ENCODE measurements at places on chromosomes 6 and 20. TPM values are rescaled to one million over a fixed set of nuclear protein-coding genes. Genes with fewer than 3 reads are reported as not detected.
A peak's percentile ranks its signal among the peaks of the same experiment; 100 is the strongest.

Gene GSTA3
- not detected for total RNA-seq

Gene SAPCD1
- total RNA-seq = 1.5 TPM

Gene HCK
- not detected for total RNA-seq

Gene RBM24
- total RNA-seq = 60.7 TPM

Gene TAGAP
- total RNA-seq = not detected

Gene SLC35F1
- not detected for total RNA-seq

Gene KCNS1
- not detected for total RNA-seq

DNA sequence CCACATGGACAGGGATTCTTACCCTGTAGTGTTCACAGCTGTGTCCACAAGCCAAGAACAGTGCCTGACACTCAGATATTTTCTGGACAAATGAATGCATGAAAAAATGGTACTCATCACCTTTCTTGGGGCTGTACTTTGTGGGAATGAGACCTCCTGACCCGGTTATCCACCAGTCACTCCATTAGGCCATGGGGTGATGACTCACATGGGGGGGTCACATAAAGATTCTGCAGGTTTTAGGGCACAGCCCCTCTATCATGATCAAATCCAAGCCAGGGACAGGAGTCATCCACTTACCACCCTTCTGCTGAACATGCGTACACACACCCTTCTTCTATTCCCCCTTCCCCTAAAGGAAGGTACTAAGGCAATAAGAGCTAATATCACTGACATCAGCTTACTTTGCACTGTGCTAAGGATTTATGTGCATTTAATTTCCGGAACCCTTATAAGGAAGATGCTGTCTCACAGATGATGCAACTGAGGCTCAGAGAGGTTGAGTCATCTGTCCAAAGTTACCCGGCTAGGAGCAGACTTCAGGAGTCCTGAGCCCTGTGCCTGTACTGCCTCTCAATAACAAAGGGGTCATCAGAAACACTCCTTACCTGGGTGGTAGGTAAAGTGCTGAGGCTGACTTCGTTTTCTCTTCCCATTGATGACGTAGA, 107.8 kb downstream of the NFATC2 start:
- DNase-seq = peak; percentile 67

DNA sequence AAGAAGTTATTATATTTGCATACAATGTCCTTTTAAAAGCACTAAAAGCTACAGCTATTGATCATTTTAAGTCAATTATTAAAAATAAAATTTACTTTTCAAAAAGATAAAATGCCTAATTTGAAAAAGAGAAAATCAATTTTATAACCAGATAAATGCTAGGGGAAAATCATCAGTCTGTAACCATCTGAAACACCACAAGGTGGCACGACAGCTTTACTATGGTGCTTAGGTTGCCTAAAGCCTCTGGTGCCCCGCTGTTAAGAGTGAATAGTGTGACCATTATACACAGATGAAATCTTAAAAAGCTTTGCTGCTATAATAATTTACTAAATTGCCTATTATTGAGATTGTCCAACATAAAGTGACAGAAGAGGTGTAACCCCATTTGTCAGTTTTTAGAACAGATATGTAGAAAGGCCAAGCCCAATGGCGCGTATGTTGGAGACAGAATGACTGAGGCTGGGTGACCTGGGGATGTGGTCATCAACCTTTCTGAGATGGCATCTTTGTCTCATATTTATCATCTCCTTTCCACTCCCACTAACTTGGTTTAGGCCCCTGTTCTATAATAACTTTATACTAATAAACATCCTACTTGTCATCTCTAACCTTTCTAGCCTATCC, 100.8 kb downstream of the MOXD1 start:
- DNase-seq = peak; percentile 62

DNA sequence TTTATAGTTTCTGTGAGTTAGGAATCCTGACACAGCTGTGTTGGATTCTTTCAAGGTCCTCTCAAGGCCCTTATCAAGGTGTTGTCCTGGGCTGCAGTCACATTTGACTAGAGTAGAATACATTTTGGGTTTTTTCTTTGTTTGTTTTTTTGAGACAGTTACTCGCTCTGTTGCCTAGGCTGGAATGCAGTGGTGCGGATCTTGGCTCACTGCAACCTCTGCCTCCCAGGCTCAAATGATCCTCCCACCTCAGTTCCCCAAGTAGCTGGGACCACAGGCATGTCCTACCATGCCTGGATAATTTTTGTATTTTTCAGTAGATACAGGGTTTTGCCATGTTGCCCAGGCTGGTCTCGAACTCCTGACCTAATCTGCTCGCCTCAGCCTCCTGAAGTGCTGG, 15.7 kb downstream of the NFYA start:
- DNase-seq = no peak

DNA sequence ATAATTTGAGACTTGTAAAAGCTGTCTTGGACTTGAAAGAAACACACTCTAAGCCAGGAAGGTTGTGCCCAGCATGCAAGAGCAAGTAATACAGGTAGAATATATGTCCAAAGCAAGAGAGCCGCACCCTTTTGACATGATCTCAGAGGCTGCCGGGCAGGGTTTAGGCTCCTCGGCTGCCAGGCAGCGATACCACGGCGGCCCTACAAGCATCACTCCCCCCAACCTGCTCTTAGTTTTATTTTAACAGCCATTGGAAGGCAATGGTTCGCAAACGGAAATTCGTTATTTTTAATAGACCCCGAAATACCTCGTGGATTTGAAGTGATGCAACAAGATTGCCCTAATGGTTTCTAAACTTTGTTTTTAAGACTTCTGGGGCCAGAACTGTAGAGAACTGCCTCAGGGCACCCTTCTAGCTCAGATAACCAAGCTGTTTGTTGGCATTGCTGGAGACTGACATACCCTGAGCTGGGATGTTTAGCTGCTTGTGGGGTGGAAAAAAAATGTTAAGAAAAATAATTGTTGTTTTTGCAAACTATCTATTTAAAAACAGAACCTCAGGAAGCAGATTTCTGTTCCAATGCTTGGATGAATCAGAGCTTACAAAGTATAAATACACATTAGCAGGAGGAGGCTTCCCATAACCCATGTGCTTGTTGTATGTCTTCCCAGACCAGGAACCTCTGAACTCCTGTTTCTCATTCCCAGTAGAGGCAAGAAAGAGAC, 39.0 kb downstream of the JAG1 start:
- DNase-seq = no peak

- no peak for DNase-seq
Measured at GRCh38 chr6:26250698-26251044, 114.3 kb upstream of the BTN3A2 start.

DNA sequence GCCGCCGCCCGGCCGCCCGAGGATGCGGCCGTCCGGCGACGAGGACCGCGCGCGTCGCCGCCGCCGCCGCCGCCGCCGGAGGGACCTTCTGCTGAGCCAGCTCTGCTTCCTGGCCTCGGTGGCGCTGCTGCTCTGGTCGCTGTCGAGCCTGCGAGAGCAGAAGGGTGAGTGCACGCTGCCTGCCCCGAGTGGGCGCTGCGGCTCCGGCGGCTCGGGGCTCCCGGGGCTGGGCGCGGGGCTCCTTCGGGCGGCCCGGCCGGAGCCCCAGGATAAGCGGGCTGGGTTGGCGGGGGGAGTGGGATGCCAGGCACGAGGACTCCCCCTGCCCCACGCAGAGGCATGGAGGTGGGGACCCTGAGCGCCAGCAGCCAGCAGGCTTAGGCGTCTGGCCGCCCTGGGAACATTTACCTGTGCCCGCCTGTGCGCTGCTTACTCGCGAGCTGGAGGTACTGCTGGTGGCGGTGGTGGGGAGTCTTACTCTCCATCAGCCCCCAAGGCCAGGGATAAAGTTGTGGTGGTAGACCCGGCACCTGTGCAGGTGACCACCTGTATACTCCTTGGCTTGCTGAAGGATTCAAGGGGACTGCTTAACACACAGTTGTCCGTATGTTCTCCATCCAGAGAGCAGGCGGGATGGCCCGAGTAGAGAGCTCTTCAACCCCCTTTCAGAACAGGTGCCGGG, 520 bp downstream of the SLC24A3 start:
- DNase-seq = no peak

GRCh38 chr20:50625986-50626677, 65.2 kb downstream of the RIPOR3 start:
- DNase-seq = peak; percentile 48

GRCh38 chr6:96755096-96755495, 82.2 kb downstream of the GPR63 start:
- DNase-seq = no peak

DNA sequence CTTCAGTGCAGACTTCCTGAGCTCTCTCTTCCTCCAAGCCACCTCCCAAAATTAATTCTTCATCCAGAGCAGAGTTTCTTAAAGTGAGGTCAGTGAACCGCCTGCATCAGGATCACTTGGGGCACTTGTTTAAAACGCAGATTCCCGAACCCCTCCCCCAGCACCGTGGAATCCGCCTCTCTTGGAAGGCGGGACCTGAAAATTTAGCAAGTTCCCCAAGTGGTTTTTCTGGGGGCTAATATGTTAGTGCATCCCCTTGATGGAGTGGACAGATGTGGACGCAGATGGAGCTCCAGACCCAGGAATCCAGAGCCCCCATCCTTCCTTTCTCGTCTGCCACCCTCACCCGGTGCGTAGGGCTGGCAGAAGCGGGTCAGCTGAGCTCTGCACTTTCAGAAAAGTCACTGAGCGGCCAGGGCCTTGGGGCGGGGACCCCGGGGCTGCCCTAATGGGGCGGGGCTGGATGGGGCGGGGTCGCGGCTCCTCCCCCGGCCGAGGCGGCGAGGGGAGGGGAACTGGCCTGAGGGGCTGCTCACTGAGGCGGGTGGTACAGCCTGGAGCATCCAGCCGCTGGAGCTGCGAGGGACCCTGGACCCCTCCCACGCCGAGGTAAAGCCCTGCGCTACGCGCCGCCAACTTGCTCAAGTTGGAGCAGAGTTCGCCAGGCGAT, at the start of the genes DEFB124 and REM1:
TSS of gene DEFB124 (minus strand) at position 370 of the 670 bp plus-strand sequence. CDS start 2,114 bp downstream, outside the sequence.
TSS of gene REM1 (plus strand) at position 531 of the 670 bp plus-strand sequence. CDS start 1,158 bp downstream, outside the sequence.
- no peak for DNase-seq

DNA sequence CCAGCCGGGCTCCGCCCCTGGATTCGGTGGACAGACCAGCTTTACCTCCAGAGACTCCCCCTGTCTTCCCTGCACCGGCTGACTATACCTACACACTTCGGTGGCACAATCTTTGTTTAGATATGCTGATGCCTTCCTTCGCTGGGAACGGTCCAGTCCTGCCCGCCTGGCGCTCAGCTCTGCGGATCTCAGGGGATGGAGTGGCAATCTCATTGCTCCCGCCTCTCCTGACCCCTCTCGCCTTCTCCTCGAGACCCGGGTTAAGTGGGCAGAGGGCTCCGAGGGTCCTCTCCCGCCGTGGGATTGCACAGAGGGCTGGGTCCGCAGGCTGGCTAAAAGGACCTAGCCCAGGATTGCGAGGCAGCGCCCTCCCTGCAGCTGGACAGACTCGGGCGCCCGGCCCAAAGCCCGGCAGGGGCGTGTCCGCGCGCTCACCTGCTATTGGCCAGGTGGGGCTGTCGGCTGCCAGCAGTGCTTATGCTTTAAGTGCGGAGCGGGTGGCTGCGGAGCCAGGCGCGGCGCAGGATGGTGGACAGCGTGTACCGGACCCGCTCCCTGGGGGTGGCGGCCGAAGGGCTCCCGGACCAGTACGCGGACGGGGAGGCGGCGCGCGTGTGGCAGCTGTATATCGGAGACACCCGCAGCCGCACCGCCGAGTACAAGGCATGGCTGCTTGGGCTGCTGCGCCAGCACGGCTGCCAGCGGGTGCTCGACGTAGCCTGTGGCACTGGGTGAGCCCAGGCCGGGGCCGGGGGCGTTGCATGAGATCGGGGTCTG, at the start of gene GNMT:
TSS of gene GNMT (plus strand) at position 512 of the 777 bp plus-strand sequence. CDS start at position 526, 14 bp downstream.
- no peak for DNase-seq

DNA sequence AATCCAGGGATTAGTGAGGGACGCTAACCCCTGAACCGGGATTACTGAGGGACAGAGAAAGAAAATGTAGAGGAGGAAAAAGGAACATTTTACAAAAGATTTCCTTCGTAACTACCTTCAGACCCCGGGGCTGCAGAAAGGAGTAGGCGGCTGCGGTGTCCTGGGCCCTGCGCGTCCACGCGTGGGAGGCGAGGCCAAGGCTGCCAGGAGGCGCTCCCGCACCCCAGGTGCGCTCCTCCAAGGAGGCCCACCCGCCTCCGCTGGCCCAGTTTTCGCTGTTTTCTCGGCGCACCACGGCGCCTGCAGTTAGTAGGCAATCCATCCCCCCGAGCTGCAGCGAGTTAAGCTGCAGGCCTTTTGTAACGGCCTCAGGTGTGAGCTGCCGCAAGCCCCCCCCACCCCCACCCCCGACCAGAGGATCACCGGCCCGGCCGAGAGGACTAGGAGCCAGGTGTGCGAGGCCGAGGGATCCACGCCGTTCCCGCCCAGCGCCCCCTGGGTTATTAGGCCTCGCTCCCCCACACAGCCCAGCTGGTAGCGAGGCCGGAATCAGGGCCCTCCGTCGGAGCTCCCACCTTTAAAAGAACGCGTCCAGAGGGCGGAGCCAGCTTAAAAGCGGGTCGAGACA, 380.3 kb upstream of the ARID1B start:
- DNase-seq = no peak

- DNase-seq = no peak
Measured at GRCh38 chr6:26330859-26331217, 34.2 kb upstream of the BTN3A2 start.

GRCh38 chr20:2708665-2709064, 16.1 kb downstream of the EBF4 start:
- DNase-seq = no peak

DNA sequence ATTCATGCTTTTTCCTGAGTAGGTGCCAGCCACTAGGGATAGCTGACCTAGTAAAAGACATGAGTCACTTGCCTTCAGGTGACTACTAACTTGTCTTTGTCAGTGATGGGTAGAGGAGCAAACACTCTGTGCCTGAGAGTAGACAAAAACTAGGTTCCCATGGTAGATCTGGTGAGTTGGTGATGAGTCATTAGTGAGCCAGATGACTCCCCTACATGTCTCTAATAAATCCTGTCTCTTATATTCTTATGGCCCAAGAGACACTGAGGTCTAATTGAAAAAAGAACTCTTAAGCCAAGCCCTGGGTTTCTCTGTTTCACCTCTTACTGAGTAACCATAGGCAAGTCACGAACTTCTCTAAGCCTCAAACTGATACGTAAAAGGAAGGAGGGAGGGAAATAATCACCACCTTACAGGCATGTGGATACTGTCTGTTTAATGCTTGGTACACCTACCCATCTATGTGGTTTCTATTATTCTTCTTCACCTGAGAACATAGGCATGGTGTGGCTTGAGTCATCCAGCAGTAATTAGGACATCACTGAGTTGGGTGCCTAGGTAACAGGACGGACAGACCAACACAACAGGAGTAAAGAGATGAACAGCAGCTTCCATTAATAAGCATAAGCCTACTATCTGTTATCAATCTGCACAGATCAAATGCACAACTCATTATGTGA, 20.3 kb downstream of the TTPAL start:
- peak; percentile 99 for DNase-seq
